SK-N-SH (cell line): ENCODE measurements at places on chromosomes 2 and 18. TPM values are rescaled to one million over a fixed set of nuclear protein-coding genes. Genes with fewer than 3 reads are reported as not detected.

DNA sequence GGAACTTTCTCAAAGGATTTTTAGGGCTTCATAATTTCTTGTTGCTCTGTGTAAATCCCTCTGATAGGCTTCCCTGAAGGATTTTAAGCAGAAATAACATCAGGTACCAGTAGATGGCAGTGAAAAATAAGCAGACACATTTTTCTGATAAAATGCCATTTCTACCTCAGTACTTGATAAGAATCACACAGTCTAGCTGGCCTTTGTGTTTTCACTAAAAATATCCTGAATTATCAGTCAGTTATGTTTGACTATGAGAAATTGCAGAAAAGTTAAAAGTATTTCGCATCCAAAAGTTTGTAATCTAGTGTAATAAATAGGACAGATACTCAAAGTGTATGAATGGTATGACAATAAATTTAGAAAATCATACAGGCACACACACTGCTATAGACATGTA lies 68.7 kb downstream of the DNAJC10 start:
- H3K27me3 ChIP-seq = no peaks in the 10 kb centered on the region
- peaks cover 4% of the 10 kb centered on the region; the same call in 1 of the 2 replicates for H3K36me3 ChIP-seq
- H3K4me1 ChIP-seq = no peaks in the 10 kb centered on the region
- no peak overlapping the region; the same call in 1 of the 2 replicates for H3K4me3 ChIP-seq
- H3K27ac ChIP-seq = no peak overlapping the region

- no peaks in the 10 kb centered on the region for H3K36me3 ChIP-seq
- peak overlapping the region; percentile 33 for H3K27ac ChIP-seq
- DNase-seq = no peak
- peaks cover 6% of the 10 kb centered on the region; the same call in 1 of the 2 replicates for H3K4me1 ChIP-seq
Measured at GRCh38 chr18:46320928-46321711, 216.9 kb downstream of the HAUS1 start.

DNA sequence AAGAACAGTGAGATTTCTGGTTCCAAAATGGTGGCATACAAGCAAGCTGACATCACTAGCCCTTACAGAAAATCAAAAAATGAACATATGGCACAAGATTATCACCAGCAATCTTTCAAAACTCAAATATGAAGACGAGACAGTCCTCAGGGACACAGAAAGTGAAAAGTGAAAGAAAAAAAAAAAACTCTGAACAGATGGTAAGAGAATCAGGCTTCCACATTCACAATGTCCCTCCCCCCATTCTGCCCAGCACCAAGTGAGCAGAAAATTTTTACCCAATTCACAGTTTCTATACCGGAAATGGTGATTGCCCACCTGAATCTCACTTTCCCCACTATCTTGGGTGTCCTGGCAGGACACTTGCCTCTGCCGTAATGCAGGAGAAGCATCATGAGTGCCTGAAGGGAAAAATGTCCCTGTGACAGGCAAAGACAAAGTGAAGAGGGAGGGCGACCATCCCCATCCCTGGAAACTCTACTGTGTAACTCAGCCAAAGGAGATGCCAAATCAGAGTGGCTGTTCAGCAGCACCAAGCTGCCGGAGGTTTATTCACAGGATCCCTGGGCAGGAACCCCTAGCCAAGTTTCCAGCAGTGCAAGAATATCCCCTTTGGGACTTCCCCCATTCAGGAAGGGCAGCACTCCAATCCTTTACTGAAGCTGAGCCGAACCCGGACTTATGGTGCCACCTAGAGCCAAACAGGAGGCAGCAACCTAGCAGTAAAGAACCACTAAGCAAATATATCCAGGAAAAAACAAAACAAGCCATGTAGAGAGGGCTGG lies 312.2 kb downstream of the LRATD1 start:
- no peak overlapping the region for H3K27ac ChIP-seq
- no peaks in the 10 kb centered on the region for H3K36me3 ChIP-seq
- no peak overlapping the region for H3K4me3 ChIP-seq
- peak; percentile 20 for DNase-seq
- H3K4me1 ChIP-seq = no peaks in the 10 kb centered on the region

DNA sequence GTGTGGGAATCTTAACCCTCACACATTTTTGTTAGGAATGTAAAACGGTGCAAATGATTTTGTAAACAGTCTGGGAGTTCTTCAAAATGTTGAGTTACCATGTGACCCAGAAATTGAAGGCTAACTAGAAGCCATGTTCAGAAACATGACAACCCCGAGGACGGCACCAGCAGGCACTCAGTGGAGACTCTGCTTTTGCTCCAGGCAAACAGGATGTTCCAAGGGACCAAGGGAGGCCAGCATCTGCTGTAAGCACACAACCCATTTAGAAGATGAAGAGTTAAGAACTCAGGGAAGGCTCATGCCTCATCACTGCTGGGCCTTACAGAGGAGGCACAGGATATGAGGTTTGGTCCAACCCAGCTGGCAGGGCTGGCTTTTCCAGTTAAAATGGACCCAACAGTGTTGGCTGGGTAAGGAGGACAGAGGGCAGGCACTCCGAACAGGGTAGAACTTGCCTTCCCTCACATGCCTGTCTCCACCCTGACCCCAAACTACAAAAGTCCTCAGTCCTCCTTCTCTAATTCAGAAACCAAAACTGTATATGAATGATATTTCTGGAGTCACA lies 23.6 kb downstream of the PARD6G start:
- no peak for DNase-seq
- H3K36me3 ChIP-seq = no peaks in the 10 kb centered on the region
- peaks cover 3% of the 10 kb centered on the region; the same call in 1 of the 2 replicates for H3K4me1 ChIP-seq
- no peaks in the 10 kb centered on the region for H3K27me3 ChIP-seq

IMP4 gene
- 247 and 252 TPM in 2 replicates for polyA plus RNA-seq

DNA sequence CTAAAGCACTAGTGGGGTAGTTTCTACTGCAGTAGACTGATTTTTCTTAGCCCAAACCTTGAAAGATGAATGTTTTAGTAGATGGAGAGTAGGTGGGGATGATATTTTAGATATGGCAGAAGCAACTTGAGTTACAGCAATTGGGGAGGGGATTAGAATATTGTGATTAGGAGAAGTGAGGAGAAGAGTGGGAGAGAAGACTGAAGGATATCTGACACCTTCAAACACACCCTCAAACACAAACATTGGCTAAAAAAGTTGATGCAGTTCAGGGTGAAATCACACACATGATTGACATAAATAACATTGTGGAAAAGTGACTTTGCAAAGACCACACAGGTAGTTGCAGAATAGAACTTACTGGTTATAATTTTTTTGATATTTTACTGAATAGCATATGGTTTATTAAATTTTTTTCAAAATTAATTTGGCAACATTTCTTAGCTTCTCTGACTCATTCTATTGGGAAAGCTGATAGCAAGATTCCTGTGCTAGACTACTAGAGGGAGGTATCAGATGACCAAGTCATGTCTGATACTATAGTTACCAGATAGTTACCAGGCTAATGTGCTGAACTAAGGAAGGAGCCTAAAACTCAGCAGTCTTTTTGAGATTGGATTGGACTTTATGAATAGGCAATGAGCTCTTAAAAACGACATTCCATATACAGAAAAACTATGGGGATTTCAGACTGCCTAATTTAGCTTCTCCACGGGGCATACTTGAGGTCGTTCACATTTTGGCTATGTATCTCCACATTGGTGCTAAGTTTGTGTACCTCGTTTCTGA lies 73.0 kb downstream of the ACTR3 start:
- DNase-seq = no peak
- peaks cover 72% of the 10 kb centered on the region for H3K36me3 ChIP-seq
- no peak overlapping the region for H3K4me3 ChIP-seq
- peak overlapping the region; percentile 22; the same call in 1 of the 2 replicates for H3K27ac ChIP-seq

DNA sequence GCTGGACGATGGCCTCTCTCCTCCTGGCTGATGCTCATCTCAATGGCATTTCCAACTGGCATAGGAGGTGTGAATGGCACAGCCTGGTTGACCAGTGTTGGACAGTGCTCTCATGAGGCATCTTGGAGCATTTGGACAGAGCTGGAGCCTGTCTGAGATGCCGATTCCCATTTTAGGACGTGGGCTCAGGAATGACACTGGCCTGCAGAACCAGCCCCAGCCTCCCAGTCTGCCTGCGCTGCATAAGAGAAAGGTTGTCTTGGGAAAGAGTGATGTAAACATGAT lies 118.2 kb upstream of the COPS8 start:
- no peaks in the 10 kb centered on the region for H3K36me3 ChIP-seq
- H3K4me3 ChIP-seq = no peak overlapping the region
- H3K27ac ChIP-seq = no peak overlapping the region
- no peaks in the 10 kb centered on the region for H3K4me1 ChIP-seq

DNA sequence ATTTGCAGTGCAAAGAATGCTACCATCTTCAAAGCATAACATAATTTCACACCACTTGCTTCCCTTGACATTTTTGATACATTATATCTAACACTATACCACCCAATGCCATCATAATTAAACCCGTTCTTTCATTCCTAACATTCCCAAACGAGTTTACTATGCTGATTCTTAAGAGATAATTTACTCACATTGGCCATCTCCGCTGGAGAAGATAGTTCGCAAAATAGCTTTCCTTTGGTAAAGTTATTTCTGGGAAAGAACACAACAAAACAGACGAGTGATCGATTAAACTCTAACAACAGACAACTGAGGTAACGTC lies 716 bp downstream of the MMADHC start:
- peak overlapping the region; percentile 85 for H3K4me3 ChIP-seq
- H3K4me1 ChIP-seq = peaks cover 5% of the 10 kb centered on the region

SCG2 gene
- polyA plus RNA-seq = 373 and 509 TPM in 2 replicates

GRCh38 chr2:177930916-177931315 lies 141.7 kb downstream of the PDE11A start:
- no peak overlapping the region for H3K4me3 ChIP-seq
- H3K27me3 ChIP-seq = no peaks in the 10 kb centered on the region
- H3K27ac ChIP-seq = no peak overlapping the region
- H3K4me1 ChIP-seq = no peaks in the 10 kb centered on the region

- DNase-seq = no peak
- H3K4me3 ChIP-seq = no peak overlapping the region
- H3K4me1 ChIP-seq = no peaks in the 10 kb centered on the region; the same call in 1 of the 2 replicates
- H3K36me3 ChIP-seq = no peaks in the 10 kb centered on the region
- no peak overlapping the region for H3K27ac ChIP-seq
Measured at GRCh38 chr2:195494451-195494850, 162.6 kb upstream of the SLC39A10 start.

SP5 gene
- polyA plus RNA-seq = not detected in 2 replicates

MTX2 gene
- polyA plus RNA-seq = 44.4 and 61.9 TPM in 2 replicates

CD28 gene
- polyA plus RNA-seq = 0.05 and 0.13 TPM in 2 replicates

- no peak overlapping the region for H3K4me3 ChIP-seq
- H3K4me1 ChIP-seq = no peaks in the 10 kb centered on the region
- H3K36me3 ChIP-seq = no peaks in the 10 kb centered on the region
- no peak for DNase-seq
Measured at GRCh38 chr2:42722320-42723190, 41.4 kb downstream of the OXER1 start.

DNA sequence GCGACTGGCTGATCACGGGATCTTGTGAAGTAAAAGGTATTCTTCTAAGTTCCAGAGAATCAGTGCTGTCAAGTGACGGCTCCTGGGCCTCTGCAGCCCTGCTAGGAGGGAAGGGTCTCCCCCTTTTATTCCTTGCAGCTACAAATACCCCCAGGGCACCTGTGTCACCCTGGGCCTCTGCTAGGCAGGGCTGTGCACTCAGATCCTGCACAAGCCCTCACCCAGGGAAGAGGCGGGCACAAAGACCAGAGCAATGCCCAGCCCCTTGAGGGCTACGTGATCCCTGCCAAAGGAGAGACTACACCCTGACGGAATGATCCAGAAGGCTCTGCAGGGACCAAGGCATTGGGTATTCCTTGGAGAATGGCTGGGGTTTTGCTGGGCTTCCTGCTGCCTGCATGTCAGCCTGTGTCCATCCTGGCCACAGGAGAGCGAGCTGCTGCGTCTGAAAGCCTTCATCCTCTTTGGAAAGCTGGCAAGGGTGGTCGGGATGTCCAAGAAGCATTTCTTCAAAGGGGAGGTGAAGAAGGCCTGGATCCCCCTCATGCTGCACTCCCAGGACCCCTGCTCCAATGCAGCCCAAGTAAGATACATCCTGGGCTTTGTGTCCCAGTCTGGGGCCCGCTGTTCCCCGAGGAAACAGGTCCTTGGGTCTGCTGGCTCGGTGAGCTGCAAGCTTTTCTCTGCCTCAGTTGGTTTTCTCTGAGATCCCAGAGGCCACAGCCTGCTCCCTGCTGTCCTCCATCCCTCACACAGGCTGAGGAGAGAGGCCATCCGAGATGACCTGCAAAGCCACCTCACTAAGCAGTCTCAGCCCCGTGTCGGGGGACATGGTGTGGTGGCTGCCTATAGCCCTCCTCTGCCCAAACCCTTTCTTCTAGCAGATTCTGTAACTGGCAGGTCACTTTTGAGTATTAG lies 24.9 kb downstream of the HJURP start:
- no peaks in the 10 kb centered on the region for H3K36me3 ChIP-seq
- no peak overlapping the region for H3K4me3 ChIP-seq
- H3K4me1 ChIP-seq = no peaks in the 10 kb centered on the region

GRCh38 chr2:45567974-45568789 lies 42.9 kb downstream of the SRBD1 start:
- peaks cover 28% of the 10 kb centered on the region; the same call in 1 of the 2 replicates for H3K4me1 ChIP-seq
- DNase-seq = no peak
- no peak overlapping the region for H3K27ac ChIP-seq
- H3K4me3 ChIP-seq = no peak overlapping the region

RNF181 gene
- 312 and 353 TPM in 2 replicates for polyA plus RNA-seq

- H3K36me3 ChIP-seq = no peaks in the 10 kb centered on the region
- DNase-seq = no peak
- no peak overlapping the region for H3K4me3 ChIP-seq
- H3K27me3 ChIP-seq = peaks cover 67% of the 10 kb centered on the region
- no peak overlapping the region for H3K27ac ChIP-seq
- H3K4me1 ChIP-seq = no peaks in the 10 kb centered on the region
Measured at GRCh38 chr2:26579025-26579722, 62.0 kb downstream of the CIB4 start.

- H3K36me3 ChIP-seq = no peaks in the 10 kb centered on the region
- no peaks in the 10 kb centered on the region; the same call in 1 of the 2 replicates for H3K27me3 ChIP-seq
- H3K4me3 ChIP-seq = no peak overlapping the region
- peak; percentile 54 for DNase-seq
- peaks cover 9% of the 10 kb centered on the region; the same call in 1 of the 2 replicates for H3K4me1 ChIP-seq
Measured at GRCh38 chr18:46480226-46480625, 176.8 kb downstream of the LOXHD1 start.

TMEM237 gene
- 67.2 and 90.2 TPM in 2 replicates for polyA plus RNA-seq

PTRHD1 gene
- 65.6 and 74.4 TPM in 2 replicates for polyA plus RNA-seq

DNA sequence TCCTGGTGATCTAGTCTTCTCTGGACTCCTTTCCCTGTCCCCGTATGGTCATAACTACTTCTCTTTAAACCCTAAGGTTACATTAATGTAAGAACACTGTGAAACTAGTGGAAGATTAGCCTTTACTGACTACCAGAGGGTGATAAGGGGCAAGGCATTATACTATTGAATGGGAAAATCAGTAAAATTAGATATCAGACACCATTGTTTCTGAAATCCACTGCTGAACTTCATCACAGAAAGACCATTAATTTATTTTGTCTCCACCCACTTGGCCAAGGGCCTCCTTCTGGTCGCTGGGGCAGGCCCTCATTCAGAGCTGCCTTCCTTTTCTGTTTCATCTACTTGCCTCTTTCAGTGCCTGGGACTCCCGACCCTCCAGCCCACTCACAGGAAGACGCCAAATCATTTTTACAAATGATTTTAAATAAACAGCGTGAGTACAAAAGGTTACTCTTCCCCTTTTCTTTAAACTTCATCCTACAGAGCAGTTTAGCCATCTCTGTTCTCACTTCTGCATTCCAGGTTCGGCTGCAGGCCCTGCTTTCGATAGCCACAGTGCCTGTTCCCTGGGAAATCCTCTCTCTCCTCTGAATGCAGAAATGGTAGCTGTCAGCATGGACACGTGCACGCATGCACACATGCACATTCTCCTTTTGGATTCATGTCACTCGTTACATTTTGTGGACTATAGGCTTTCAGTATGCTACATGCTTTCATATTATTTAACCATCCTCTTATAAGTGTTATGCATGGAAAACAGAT lies 70.3 kb upstream of the DOCK10 start:
- no peaks in the 10 kb centered on the region for H3K36me3 ChIP-seq
- H3K4me1 ChIP-seq = peaks cover 4% of the 10 kb centered on the region
- no peak overlapping the region for H3K27ac ChIP-seq
- DNase-seq = no peak
- H3K4me3 ChIP-seq = no peak overlapping the region

NEU2 gene
- not detected in 2 replicates for polyA plus RNA-seq
